ENCODE measurements at places on chromosomes 6 and 20.

DNA sequence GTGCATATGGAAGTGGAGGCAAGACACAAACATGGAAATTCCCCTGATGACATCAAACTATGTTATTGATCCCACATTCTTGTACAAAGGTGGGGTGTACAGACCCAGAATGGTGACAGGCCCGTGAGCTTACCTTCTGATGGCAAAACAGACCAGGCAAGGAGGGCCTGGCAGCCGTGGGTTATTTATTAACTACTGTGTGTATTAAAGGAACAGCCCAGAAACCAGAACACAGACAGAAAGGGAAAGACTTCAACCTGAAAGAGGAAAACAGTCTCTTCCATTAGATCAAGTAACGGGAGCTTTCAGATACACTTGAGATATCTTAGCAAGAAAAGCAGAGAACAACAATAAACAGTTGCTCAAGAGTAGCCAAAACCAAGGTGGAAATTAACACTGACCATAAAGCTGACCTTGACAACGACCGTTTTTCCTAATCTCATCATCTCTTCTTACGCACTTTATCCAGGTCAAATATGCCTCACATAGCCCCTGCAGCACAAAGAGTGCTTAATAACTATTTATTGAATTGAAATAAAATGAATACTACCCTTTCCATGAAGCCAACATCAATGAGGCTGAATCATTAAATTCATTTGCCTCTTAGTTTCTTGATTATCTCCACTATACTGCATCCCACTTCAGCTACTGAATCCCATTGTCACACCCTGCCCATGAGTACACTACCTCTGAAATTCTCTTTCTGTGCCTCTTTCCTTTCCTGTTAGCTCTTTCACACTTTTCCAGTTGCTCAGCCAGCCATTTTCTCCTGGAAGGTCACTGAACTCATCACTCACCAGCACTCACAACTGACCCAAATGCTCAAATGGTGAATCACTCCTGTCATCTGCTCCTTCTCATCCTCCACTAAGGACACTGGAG is 67.4 kb downstream of the MOXD1 start:
- DNase-seq: peak; percentile 76

- no peak for DNase-seq
These were observed 1.9 kb upstream of the SLC24A3 start for GRCh38 chr20:19210391-19211155.

- DNase-seq: no peak
These were observed 146.1 kb upstream of the LRFN2 start for GRCh38 chr6:40733290-40733689.

DNA sequence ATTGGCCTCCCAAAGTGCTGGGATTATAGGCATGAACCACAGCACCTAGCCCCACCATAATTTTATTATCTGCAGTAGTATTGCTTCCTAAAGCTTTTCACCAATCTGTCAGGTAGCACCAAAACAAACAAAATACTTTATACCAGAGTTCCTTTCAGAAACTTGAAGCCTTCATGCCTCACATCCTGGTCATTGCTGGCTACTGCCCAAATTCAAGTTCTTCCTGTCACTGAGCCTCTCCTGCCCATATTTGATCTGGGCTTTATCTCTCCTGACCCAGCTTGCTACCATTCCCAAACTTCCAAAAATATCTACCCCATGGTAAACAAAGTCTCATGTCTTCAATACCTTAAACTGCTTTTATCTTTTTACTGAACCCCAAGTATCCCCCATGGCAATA is 34.9 kb upstream of the DST start:
- DNase-seq: no peak

- DNase-seq: no peak
These were observed 11.9 kb upstream of the RIPOR2 start for GRCh38 chr6:24947636-24948035.

GRCh38 chr20:13678944-13679343 is 40.2 kb upstream of the TASP1 start:
- no peak for DNase-seq

- DNase-seq: no peak
These were observed 27.6 kb downstream of the MRAP2 start for GRCh38 chr6:84061174-84061573.

DNA sequence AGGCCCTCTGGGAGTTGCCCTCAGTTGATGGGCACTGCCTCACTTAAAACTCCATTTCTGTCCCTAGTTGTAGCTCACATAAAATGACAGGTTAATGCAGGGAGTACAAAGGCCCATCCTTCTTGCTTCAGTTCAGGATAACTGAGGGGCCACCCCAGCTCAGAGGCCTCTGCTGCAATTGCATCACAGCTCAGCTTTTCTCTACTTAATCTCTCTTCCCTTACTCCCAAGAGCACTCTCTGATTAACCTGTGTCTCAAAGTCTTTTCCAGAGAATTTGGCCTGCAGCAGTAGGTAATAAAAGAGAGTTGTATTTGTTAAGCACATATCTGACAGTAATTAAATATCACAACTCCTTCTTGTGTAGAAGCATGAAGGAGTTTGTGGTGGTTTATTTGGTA is 40.9 kb upstream of the FLRT3 start:
- DNase-seq: no peak

DNA sequence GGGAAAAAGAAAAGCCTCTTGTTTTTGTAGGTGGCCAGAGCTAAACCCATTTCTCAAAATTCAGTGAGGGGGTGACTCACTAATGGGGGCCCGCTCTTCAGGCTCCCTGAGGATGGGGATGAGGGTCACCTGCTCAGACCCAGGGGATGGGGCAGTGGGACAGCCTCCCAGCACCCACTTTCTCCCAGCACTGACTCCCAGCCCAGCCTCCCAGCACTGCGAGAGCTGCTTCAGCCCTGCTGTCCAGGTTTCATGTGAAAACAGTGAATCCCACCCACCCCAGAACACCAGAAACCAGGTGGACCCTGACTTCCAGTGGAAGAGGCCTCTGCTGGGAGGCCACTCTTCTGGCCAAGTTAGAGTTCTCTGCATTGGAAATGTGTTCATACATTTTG is 362.6 kb downstream of the CDH4 start:
- no peak for DNase-seq

DNA sequence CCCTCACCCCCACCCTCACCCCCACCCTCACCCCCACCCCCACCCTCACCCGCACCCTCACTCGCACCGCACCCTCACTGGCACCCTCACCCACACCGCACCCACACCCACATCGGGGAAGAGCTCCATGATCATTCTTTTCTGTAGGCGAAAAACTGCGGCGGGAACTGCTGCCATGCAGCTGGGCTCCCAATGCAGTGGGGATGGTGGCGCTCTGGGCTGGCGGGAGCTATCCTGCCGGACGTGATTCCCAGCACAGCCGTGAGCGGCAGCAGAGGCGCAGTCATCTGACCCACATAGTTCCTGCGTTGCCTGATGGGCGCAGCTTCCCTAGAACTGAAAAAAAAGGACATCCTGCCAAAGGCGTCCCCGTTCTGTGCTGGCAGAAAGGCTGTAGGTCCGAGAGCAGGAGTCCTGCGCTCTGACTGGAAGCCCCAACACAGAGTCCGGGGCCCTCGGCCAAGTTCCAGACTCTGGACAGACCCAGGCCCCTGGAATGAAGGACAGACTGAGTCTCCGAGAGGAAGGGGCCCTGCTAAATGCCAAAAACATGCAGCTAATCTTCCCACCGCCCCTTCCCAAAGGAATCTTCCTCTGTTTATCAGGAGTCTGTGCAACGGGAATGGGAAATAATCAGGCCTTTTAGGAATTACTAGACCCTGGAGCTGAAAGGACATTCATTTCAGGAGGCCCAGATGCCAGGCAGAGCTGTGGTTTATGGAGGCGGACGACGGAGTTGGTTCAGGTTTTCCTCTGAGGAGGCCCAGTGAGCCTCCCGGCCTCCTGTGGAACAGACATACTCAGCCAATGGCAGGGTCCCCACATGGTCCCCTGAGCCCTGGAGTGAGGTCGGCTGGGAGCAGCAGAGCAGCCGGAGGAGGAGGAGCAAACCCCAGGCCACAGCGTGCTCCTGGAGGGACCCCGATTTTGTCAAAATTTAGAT is 14.1 kb upstream of the TCFL5 start:
- DNase-seq: peak; percentile 92

All from urothelium cell line (cell line).